ENCODE measurements at places on chromosomes 4 and X.

DNA sequence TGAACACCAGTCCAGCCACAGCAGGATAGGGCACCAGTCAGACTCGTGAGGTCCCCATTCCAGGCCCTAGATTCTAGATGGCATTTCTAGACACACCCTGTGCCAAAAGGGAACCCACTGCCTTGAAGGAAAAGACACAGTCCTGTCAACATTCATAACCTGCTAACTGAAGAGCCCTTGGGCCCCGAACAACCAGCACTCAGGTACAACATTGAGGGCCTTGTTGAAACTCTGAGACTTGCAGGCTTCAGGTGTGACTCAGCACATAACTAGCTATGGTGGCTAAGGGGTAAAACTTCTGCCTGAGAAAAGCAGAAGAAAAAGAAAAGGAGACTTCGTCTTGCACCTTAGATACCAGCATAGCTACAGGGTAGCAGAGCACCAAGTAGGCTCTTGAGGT lies 252.9 kb upstream of the GRID2 start:
- DNase-seq, result no peak

- DNase-seq, result no peak
Observed at GRCh38 chr4:82797040-82797404, 1.6 kb downstream of the SCD5 start.

- DNase-seq, result no peak
Observed at GRCh38 chr4:26050212-26050643, 136.2 kb downstream of the SMIM20 start.

DNA sequence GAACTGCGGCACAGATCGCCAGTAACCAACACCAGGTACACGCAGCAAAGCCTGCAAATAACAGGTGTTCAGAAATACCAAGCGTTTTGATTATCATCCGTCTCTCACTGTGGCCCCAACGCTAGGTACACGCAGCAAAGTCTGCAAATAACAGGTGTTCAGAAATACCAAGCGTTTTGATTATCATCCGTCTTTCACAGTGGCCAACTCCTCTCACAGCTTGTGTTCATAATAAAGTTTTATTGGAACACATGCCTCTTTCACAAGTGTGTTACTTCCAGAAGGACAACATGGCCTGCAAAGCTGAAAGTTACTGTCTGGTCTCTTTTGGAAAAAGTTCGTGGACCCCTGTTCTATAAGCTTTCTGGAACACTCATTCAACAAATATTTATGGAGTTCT lies 153.1 kb downstream of the AFAP1 start:
- no peak for DNase-seq

DNA sequence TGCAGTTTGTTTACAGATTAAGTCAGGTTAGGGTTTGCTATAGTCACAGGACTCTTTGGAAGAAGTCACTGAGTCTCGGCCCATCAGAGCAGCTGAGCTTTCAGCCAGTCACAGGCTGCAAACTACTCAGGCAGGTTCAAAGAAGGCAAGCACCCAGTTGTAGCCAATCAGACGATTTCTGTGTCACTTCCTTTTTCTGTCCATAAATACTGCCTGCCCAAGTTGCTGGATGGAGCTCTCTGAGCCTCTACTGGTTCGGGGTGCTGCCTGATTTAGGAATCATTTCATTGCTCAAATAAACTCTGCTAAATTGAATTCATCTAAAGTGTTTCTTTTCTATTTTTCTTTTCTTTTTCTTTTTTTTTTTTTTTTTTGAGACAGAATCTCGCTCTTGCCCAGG lies 7.3 kb upstream of the SH3BP2 start:
- DNase-seq, result peak; percentile 34

- no peak for DNase-seq
Observed at GRCh38 chr4:182507805-182508204, 264.6 kb downstream of the TENM3 start.

GRCh38 chr4:186918466-186918865 lies 194.8 kb upstream of the FAT1 start:
- DNase-seq, result no peak
